NCI-H526 treated with DMSO at 0.1 percent for 48 hours (cell line): ENCODE measurements at places on chromosomes 7 and 10.

GRCh38 chr10:125120053-125120710, 40.2 kb downstream of the CTBP2 start:
- DNase-seq, result no peak

- DNase-seq, result no peak
These were observed 643.4 kb downstream of the AUTS2 start for GRCh38 chr7:70241536-70242175.

DNA sequence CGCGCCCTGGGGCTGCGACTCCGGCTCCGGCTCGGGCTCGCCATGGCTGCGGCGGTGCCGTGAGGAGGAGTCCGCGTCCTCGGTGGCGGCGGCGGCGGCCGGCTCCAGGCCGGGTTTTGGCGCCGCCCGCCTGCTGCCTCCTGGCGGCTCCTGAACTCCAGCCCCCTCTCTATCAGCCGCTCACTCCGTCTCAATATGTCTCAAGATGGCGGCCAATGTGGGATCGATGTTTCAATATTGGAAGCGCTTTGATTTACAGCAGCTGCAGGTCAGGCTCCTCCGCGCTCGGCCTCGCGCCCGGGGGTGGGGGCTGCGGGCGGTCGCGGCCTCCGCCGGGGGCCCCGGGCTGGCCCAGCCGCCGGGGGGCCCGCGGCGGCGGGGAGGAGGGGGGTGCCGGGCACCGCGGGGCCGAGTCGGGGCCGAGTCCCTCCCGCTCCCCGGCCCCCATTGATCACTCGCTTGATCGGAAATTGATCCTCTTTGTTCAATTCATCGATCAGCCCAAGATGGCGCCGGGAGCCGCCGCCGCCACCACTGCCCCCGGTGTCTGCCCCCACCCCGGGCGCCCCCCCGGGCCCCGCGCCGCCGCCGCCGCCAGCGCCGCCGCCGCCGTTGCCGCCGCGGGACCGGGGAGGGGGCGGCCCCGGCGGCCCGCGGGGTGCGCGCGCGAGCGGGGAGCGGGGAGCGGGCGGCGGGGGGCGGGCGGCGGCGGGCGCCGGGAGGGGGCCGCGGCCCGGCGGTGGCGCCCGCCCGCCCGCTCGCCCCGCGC, 1.4 kb upstream of the CUX1 start:
- DNase-seq, result peak; percentile 77

DNA sequence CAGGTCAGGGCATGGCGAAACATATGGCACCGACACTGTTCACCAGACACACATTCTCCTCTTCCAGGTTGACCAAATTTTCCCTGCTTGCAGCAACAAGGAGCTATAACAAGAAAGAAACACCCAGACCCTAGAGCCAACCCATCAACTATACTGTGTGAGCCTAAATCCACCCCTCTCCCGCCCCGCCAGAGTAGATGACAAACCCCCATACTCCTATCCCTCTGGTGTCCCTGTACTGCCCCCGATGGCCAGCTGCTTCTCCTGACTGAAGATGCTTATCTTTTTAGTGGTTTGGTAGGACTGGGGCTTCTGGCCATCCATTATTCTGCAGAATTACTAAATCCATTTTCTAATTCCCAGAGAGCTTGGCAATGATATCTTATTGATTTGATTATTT, 70.1 kb upstream of the EEPD1 start:
- no peak for DNase-seq

DNA sequence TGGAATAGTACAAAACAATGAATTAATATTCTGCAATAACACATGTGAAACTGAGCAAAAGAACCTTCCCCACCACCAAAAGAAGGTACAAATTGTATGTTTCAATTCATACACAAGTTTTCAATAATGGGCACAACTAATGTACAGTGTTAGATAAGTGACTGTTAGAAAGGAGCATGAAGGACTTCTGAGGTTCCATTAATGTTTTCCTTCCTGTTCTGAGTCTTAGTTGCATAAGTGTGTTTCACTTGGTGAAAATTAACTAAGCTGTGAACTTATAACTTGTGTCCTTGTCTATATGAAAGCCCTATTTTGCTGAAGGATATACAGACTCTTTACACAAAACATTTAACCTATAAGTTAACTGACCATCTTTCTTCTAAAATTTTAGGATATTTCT, 8.2 kb downstream of the GSAP start:
- no peak for DNase-seq

GRCh38 chr7:121397822-121398221, 1.7 kb upstream of the FAM3C start:
- DNase-seq, result no peak

DNA sequence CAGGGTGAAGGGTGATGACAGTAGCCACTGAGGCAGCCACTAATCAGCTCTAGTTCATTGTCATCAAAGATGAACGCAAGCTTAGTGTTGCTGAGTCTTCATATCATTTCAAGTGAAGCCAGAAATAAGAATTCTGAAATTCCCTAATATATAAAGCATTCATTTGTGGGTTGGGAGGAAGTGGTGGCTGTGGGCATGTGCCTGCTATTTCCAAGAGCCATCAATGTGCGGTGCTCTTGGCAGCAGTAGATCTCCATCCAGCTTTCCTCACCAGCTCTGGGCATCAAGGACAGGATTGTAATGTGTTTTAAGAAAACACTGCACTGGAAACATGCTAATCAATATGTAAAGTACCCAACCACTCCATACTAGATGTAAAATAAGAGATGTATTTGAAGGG, 202.5 kb upstream of the AHR start:
- DNase-seq, result peak; percentile 50

DNA sequence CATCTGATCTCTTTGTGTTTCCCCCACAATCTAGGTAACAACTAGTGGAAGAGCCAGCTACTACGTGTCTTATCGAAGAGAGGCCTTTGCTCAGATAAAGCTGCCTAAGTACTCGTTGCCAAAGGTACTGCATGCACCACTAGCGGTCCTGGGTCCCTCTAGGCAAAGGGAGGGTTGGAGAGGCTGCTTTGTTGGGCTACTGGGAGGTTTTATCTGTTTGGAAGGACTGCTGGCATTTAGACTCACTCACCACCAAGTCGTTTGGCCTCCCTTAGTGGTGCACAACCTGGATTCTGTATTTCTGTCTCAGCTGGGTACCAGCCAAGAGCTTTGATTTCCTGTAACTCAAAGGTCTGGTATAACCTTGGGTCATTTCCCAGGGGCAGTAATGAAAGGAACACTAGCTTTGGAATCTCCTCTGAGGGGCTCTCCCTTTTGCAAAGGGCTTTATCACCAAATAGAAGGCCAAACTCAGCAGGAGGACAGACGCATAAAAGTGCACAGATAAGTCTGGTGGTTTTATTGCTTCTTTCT, 498.3 kb downstream of the SORCS3 start:
- no peak for DNase-seq

GRCh38 chr7:130409067-130409711, 28.9 kb downstream of the CPA1 start:
- DNase-seq, result no peak

DNA sequence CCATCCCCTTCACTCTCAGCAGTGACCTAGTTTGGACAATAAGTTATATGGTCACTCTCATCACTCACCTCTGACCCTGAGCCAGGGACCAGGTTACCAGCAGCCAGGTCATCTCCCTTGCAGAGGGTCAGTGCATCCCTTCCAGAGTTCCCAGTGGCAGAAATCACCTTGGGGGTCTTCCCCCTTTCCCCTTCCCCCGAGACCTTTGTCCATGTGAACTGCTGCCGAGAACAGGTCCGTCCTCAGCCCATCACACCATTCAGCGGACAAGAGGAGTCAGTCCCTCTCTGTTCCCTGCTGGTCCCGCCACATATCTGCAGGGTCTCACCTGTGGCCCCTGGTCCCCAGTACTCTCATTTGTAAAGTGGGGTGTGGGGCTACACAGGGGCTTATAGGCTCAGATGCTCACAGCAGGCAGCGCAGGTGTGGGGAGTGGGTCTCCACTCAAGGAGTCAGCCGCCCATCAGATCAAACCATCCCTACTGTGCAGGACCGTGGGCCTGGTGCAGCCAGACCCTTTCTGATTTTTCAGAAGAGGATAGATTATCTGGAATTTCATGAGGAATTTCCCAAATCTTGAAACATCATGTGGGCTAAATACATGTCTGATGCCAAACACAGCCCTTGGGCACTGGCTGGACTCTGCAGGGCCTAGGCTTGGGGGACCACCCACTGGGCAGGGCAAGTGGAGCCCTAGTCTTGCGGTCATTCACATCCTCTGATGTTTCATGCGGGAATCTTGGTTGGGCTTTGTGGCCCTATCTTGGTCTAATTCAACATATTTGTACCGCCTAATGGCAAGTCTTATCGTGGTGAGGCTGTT, 6.5 kb downstream of the DEPP1 start:
- DNase-seq, result no peak

DNA sequence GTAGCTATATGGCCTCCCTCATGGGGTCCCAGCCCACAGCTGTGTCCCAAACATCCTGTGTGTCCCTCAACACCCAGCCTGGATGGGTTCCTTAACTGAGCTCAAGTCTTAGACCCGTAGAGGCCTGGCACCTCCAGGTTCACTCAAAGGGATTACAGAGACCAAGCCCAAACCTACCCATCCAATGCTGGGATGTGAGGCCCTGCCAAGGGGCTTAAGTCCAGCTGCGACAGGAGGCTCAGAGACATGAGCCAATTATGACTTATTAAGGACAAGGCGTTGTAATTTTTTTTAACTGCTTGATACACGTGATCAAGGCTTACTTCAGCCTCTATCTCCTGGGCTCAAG, 105.6 kb upstream of the RET start:
- no peak for DNase-seq

GRCh38 chr10:14486777-14487487, 156.2 kb upstream of the FRMD4A start:
- peak; percentile 15 for DNase-seq

DNA sequence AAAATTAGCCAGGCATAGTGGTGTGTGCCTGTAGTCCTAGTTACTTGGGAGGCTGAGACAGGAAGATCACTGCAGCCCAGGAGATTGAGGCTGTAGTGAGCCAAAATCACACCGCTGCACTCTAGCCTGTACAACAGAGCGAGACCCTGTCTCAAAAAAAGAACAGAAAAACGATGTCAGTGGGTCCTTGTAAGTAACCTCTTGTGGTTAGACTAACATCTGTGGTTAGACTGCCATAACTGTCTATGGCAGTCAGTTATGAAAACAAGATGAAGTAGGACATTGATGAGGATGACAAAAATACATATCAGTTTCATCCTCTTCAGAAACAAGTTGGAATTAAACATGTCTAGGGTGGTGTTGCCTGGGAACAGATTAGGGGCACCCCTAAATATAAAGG, 53.3 kb downstream of the AKAP9 start:
- DNase-seq, result no peak

- no peak for DNase-seq
These were observed 272.4 kb upstream of the MYO3A start for GRCh38 chr10:25661632-25662031.

DNA sequence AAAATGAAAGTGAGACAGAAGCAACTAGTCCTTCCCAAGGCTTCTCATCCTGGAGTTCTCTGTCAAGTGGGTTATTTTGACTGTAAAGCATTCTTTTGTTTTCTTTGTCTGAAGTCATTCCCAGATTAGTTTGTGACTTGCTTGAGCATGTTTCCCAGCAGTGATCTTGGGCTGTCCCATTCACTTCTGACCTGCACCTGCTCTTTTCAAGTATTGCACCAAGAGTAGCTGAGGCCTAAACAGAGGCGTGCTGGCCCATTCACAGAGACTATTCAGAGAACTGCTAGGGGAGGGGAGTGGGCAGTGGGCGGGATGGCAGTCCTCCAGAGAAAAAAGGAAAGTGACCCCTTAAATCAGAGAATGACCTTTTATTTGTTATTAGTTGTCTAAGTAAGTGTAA, 61.3 kb downstream of the CACNA2D1 start:
- no peak for DNase-seq

GRCh38 chr7:113891031-113891350, 27.8 kb downstream of the PPP1R3A start:
- no peak for DNase-seq

DNA sequence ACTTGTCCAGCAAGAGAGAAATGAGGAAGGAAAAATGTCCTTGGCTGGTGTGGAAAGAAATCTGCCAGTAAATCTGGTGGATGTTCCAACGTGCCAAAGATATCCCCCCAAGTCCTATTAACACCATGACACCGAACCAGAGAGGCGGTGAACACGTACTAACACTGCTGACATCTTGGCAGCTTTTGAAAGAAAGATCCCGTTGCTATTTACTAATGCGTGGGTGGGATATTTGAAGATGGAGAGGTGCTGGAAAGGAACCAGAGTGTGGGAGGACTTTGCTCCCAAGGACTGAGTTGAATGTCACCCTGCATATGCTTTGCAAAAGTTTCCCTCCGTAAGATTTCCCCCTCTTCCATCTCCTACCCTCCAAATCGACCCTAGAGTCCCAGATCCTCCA, 7.9 kb downstream of the CCDC3 start:
- DNase-seq, result no peak

DNA sequence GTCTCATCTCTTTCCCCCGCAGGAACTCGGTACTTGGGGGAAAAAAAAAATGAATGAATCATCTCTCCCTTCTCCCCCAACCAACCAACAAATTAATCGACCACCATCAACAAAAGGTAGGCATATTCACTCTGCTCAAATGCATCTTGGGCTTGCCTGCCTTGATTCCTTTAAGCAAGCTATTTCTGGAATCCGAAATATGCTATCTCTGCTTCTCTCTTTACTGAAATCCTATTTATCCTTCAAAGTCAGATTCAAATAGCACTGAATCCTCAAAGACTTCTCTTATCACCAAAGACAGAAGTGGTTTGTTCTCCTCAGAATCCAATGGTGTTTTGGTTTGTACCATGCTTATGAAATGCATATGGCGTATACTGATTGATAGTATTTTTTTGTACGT, 49.6 kb upstream of the TPK1 start:
- no peak for DNase-seq

DNA sequence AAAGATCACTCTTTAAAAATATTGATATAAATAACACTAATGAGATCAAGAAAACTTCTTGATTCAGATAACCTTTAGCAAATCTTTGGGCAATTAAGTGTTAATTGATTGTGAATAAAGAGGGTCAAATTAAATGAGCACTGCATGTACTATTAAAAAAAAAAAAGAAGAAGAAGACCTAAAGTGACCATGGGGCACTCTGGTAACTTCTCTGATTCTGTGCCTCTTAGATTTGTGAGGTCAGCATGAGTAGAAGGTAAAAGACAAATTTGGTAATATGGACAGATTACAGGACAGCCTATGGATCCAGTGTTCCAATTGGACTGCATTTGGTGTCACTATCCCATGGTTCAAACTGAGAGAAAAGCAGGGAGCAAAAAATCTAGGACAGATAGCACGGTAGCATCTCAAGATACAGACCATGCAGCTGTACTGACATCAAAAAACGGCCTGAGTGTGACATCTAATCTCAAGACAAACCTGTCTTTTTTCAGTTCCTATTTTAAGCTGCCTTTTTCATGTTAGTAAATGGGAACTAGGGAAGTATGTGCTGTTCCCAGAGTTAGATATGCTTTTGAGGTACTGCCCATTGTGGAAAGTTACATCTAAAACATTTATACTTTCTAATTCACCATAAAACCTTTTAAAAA, 128.0 kb downstream of the KCND2 start:
- DNase-seq, result no peak

GRCh38 chr10:77631241-77631640, 6.4 kb downstream of the KCNMA1 start:
- DNase-seq, result no peak

- DNase-seq, result no peak
These were observed 125.0 kb downstream of the PRLHR start for GRCh38 chr10:118470470-118470869.
